ENCODE measurements at places on chromosomes 12 and 14.

- DNase-seq = no peak
These were observed 193.0 kb upstream of the LMNTD1 start for GRCh38 chr12:25746131-25746530.

DNA sequence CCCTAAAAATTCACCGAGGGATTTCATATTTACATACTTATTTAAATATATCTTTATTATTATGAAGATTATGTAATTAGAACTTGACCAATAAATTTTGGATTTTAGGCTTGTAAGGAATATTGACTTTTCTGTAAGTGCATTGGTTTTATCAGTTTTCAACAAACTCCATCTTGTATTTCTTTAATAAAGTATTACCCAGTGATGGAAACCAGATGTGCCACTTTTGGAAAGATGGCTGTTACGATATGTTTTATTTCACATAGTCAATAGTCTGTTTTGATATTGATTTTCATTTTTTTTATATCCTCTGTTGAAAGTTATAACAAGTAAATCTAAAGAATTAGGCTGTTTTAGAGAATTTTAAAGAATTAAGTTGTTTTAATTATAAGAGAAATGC is 1.8 kb downstream of the MON2 start:
- no peak for DNase-seq

- DNase-seq = no peak
These were observed 88.1 kb downstream of the BCL2L14 start for GRCh38 chr12:12158858-12159257.

- no peak for DNase-seq
These were observed 51.9 kb upstream of the SMCO2 start for GRCh38 chr12:27394676-27395075.

GRCh38 chr12:98513379-98514322 is 1.7 kb upstream of the TMPO start:
- no peak for DNase-seq

GRCh38 chr12:82730953-82731459 is 44.3 kb downstream of the TMTC2 start:
- no peak for DNase-seq

GRCh38 chr12:82448911-82449578 is 90.7 kb downstream of the METTL25 start:
- no peak for DNase-seq

- DNase-seq = no peak
These were observed 39.8 kb downstream of the BAZ2A start for GRCh38 chr12:56590237-56590830.

GRCh38 chr12:82593143-82593542 is 93.6 kb upstream of the TMTC2 start:
- DNase-seq = no peak

DNA sequence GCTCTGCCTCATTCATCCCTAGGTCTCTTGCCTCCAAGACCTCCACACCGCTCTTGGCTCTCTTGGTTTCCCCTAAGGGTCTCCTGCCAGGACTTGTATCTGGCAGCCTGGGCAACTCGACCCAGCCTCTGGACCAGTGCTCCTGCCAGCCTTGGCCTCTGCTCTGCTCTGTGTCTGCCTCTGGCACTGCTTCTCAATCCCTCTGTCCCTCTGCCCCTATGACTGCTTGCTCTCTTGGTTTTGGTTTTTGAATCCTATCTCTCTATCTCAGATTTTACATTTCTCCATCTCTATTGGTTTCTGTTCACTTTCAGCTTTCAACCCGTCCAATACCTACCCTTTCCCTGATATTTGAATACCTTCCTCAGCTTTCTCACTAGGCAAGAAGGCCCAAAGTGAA is 6.3 kb downstream of the ITGA5 start:
- no peak for DNase-seq

GRCh38 chr14:49951691-49952345 is 58.9 kb downstream of the ARF6 start:
- no peak for DNase-seq

GRCh38 chr12:127636882-127637281 is 630.1 kb upstream of the TMEM132C start:
- no peak for DNase-seq

DNA sequence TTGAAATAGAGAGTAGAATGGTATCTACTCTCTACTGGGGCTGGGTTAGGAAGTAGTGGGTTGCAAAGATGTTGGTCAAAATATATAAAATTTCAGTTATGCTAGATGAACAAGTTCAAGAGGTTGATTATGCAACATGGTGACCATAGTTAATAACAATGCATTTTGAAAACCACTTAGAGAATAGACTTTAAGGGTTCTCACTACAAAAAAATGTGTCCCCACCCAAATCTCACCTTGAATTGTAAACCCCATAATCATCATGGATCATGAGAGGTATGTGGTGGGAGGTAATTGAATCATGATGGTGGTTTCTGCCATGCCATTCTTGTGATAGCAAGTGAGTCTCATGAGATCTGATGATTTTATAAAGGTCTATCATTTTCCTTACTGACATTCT is 94.0 kb downstream of the C12orf50 start:
- DNase-seq = no peak

- DNase-seq = no peak
These were observed 192.8 kb downstream of the GALC start for GRCh38 chr14:87800216-87800615.

DNA sequence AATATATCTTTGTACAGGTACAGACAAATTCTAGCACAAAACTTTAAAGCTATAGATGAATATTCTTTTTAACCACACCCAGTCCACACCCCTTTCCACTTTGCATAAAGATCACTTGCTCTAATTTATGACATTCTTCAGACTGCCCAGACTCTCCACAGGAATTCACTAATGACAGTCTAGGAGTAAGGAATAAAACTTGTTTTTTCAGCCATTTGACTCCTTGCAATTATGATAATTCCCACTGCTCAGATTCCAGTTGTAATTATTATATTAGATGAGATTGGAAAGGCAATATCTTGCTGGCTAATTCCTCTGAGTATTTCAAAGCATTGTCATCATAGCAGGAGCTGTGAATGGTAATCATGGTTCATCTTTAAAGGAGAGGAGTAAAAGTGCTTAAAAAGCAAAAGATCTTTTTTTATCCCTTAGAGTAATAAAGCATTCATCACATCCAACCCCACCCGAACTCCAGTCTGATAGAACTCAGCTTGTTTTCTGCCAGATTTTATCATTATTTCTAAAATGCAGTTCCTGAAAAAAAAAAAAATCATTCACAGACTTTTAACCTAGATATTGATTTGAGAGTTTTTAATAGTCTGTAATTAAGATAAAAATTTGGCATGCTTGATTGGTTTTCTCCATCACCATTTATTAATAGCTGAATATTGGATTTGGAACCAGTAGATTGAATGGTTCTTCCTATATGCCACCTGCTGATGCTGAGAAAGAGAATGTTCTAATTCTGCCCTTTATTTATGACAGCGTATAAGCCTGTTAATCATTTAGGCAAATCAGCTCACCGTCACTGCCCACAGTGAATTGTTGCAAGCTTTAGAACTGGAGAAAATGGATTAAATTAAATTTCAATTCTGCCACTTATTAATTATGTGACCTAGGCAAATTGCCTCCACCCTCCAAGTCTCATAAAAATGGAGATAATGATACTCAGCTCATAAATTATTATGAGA is 93.9 kb upstream of the RASSF8 start:
- DNase-seq = no peak

DNA sequence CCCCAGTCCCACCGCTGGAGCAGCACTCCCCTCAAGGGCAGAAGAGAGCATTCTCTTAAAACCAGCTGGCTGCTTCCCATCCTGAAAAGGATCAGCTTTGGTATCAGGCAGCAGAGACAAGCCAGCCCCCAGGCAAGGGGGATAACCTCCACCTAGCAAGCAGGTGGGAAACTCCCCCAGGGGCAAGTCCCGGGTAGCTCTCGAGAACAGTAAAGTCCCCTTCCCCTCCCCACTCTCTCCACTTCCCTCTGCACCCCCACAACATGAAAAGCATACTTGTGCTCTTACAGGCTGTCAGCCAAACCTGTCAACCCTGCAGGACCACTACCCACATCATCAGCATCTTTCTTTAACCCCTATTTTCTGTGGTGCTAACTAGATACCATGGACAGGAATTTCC is 254.0 kb downstream of the NTF3 start:
- DNase-seq = no peak

GRCh38 chr12:3661028-3661427 is 91.9 kb downstream of the CRACR2A start:
- DNase-seq = no peak

DNA sequence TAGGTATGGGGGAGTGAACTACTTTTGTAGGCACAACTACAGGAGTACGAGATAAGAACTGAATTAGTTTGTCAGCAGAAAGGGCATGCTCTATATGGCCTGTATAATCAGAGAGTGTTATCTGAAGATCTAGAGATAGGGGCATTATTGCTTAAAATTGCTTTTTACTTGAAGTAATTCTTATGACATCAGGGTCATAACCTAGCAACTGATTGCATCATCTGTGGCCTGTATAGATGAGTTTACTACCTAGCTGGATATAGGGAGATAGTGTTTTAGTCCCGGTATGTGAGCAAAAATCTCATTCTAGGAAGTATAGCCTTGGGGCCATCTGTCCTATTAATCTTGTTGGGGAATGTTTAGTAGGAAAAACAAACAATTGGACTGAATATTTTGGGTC is 142.7 kb downstream of the TMEM117 start:
- no peak for DNase-seq

GRCh38 chr14:73269729-73270531 is 32.6 kb downstream of the PAPLN start:
- DNase-seq = no peak

GRCh38 chr12:111178181-111179081 is 190.5 kb downstream of the PHETA1 start:
- DNase-seq = no peak

All from HS-5 (cell line).